ENCODE measurements at places on chromosomes 3 and 15.

GRCh38 chr3:184299488-184300377, 692 bp downstream of the PSMD2 start:
- peaks cover 47% of the 10 kb centered on the region for H3K36me3 ChIP-seq
- H3K4me3 ChIP-seq = peak overlapping the region; percentile 82
- DNase-seq = no peak
- H3K4me1 ChIP-seq = peaks cover 19% of the 10 kb centered on the region

- no peak for DNase-seq
- peaks cover 67% of the 10 kb centered on the region for H3K36me3 ChIP-seq
- H3K27ac ChIP-seq = no peak overlapping the region
- H3K4me1 ChIP-seq = peaks cover 23% of the 10 kb centered on the region
- H3K27me3 ChIP-seq = no peaks in the 10 kb centered on the region
Observed at GRCh38 chr3:9747267-9747666, 2.5 kb upstream of the OGG1 start.

DNA sequence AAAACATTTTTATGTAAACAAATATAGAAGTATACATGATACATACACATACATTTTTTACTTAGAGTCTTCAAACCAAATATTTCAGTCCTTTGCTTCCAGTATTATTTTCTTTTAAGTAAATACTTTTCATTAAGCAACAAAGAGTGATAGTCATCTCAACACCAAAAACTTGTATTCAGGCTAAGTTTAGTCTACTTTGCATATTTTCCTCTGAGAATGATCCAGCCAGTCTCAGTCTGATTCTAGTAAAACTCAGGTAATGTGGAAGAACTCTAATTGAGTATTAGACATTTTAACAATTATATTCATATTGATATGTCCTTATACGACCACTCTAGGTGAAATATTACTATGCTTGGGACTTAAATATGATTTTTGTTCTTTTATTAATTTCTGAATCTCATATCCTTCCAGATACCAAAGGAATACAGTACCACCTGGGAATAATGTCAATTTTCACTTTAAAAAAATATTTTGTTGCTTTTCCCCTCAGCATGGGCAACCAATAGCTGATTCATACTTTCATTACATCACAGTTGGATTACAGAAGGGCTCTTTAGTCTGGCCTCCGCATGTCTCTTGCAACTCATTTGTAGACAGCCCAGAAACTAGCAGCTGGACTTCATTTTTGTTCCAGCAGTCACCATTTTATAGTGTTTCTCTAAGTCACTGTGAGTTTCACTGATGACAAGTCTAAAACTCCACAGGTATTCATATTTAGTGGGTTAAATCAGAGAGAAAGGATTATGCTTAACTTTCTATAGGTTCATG, 390.4 kb downstream of the ZBTB20 start:
- DNase-seq = no peak
- no peaks in the 10 kb centered on the region for H3K36me3 ChIP-seq
- H3K27me3 ChIP-seq = no peaks in the 10 kb centered on the region

GRCh38 chr3:97689111-97689510, 75.4 kb upstream of the ARL6 start:
- H3K27me3 ChIP-seq = no peaks in the 10 kb centered on the region
- no peak overlapping the region for H3K4me3 ChIP-seq
- no peak overlapping the region for H3K27ac ChIP-seq

GRCh38 chr3:45993421-45994027, 2.1 kb downstream of the FYCO1 start:
- H3K4me1 ChIP-seq = peaks cover 47% of the 10 kb centered on the region
- DNase-seq = peak; percentile 20
- no peaks in the 10 kb centered on the region for H3K27me3 ChIP-seq
- no peaks in the 10 kb centered on the region for H3K36me3 ChIP-seq
- no peak overlapping the region for H3K4me3 ChIP-seq

DNA sequence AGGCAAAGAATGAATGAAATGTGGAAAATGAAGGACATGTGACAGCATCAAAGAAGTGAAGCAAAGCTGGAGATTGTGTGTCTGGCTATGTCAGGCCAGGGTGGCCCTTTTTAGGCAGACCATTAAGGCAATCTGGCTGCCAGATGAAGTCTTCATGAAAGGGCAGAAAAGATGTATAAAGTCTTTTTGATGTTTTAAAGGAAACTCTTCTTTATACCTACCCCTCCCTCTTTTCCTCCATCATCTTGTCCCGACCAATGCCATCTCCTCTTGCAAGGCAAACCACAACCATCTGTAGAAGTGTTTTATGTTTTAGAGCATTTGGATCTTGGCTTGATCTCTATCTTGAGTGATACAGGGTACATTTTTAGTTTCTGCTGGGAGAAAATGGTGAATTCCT, 259.2 kb downstream of the LSAMP start:
- H3K27me3 ChIP-seq = no peaks in the 10 kb centered on the region
- no peak overlapping the region for H3K4me3 ChIP-seq
- no peaks in the 10 kb centered on the region for H3K4me1 ChIP-seq
- no peaks in the 10 kb centered on the region for H3K36me3 ChIP-seq

GRCh38 chr3:39287216-39288164, 7.7 kb upstream of the CX3CR1 start:
- H3K4me3 ChIP-seq = no peak overlapping the region
- no peaks in the 10 kb centered on the region for H3K27me3 ChIP-seq
- DNase-seq = peak; percentile 31
- peaks cover 21% of the 10 kb centered on the region for H3K4me1 ChIP-seq
- no peak overlapping the region for H3K27ac ChIP-seq
- H3K36me3 ChIP-seq = no peaks in the 10 kb centered on the region

DNA sequence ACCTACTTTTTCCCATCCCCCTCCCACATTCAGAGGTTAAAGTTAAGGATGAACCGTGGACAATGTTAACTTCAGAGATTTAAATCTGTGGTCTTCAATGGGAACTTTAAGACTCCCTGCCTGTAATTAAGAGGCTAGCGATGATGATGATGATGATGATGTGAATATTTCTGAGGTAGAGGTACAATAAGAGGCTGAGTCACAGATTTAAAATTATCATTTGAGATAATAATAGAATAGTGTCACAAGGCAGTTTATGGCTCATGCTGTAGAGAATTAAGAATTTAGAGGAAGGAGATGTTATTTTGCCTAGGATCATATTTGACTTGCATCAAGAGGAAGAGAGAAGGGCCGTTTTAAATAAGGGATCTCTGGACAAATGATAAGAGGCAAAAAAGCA, 146.2 kb downstream of the BBX start:
- H3K27ac ChIP-seq = no peak overlapping the region
- no peak for DNase-seq
- H3K4me1 ChIP-seq = no peaks in the 10 kb centered on the region
- no peak overlapping the region for H3K4me3 ChIP-seq
- no peaks in the 10 kb centered on the region for H3K27me3 ChIP-seq

DNA sequence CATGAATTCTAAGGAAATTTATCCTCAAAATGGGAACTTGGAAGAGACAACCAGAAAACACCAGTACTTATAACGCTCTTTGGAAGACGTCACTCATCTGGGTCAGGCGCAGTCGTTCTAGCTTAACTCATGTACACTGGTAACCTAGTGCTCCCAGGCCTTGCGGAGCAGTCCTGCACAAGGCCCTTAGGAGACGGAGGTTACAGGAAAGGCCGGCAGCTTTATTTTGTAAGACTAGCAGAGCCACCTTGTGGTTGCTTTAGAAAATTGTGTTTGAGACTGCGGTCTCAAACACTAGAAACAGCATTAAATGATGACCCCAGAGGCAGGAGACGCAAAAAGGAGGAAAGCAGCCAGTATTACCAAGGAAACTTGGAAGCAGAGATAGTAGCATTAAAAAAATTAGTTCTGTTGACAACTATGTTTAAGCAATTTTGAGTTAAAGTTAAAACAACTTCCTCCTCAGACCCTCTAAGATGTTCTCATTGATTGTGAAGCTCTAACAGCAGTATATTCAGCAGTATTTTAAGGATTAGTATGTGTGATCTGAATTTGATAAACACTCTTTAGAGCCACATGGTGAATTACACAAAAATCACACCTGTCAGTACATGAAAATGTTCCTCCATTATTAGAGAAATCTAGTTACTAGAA, 141.9 kb upstream of the C2CD4B start:
- H3K27ac ChIP-seq = no peak overlapping the region
- DNase-seq = peak; percentile 2
- no peaks in the 10 kb centered on the region for H3K36me3 ChIP-seq
- no peaks in the 10 kb centered on the region for H3K4me1 ChIP-seq

- H3K4me3 ChIP-seq = peak overlapping the region; percentile 84
- DNase-seq = no peak
- H3K27ac ChIP-seq = peak overlapping the region; percentile 46
- H3K4me1 ChIP-seq = peaks cover 18% of the 10 kb centered on the region
Observed at GRCh38 chr15:82986442-82986780, 401 bp downstream of the RAMAC start.

DNA sequence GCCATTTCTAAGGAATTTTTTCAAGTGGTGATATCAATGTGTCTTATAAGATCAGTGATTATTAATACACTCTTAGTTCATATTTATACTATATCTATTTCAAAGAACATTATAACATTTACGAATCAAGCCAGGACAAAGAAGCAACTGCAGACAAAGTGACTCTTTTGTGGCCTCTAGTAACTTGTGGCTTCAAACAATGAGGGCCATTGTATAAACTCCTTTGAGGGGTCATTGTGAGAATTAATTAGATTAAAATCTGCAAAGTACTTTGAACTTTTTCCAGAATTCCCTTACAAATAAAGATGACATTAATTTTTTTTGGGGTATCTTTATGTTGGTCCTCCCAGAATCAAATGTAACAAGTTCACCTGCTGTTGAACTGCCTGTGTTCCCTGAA, 12.3 kb upstream of the SLC30A4 start:
- peaks cover 3% of the 10 kb centered on the region for H3K27me3 ChIP-seq
- DNase-seq = no peak

- H3K36me3 ChIP-seq = no peaks in the 10 kb centered on the region
- H3K27ac ChIP-seq = no peak overlapping the region
- DNase-seq = no peak
- no peaks in the 10 kb centered on the region for H3K4me1 ChIP-seq
- no peak overlapping the region for H3K4me3 ChIP-seq
Observed at GRCh38 chr3:126881861-126882260, 101.1 kb upstream of the PLXNA1 start.

GRCh38 chr3:104555728-104556127, 811.0 kb upstream of the ALCAM start:
- no peak overlapping the region for H3K4me3 ChIP-seq
- no peaks in the 10 kb centered on the region for H3K27me3 ChIP-seq
- no peaks in the 10 kb centered on the region for H3K36me3 ChIP-seq
- peaks cover 8% of the 10 kb centered on the region for H3K4me1 ChIP-seq
- no peak overlapping the region for H3K27ac ChIP-seq

GRCh38 chr15:79394231-79394630, 37.9 kb upstream of the MINAR1 start:
- H3K27me3 ChIP-seq = no peaks in the 10 kb centered on the region
- no peak for DNase-seq
- H3K27ac ChIP-seq = no peak overlapping the region
- H3K4me3 ChIP-seq = no peak overlapping the region
- H3K4me1 ChIP-seq = no peaks in the 10 kb centered on the region

DNA sequence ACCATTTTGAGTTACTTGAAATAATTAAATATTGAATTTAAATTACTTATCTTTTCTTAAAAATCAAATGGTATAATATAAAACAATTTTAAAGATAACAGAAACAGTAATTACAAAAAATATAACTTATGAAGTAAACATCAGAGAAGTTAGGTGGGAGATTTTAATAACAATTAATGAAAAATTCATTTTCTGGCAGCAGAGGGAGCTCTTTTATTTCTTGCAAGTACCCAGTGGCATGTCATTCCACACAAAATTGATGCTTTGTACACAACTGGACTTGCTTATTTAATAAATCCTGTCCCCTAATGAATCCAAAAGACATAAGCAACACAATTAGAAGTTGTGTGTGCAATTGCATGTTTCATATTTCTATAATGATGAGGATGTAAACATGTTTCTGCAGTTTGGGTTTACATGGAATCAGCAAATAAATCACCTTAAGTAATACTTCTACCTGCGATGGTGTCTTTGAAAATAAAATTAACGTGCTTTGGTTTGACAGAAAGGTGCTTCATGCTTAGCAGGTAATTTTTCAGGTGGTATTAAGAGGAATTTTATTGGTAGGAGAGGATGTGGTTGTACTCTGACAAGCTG, 861.3 kb downstream of the ZPLD1 start:
- no peaks in the 10 kb centered on the region for H3K27me3 ChIP-seq
- no peaks in the 10 kb centered on the region for H3K4me1 ChIP-seq
- H3K27ac ChIP-seq = no peak overlapping the region
- no peak overlapping the region for H3K4me3 ChIP-seq
- DNase-seq = no peak
- no peaks in the 10 kb centered on the region for H3K36me3 ChIP-seq

DNA sequence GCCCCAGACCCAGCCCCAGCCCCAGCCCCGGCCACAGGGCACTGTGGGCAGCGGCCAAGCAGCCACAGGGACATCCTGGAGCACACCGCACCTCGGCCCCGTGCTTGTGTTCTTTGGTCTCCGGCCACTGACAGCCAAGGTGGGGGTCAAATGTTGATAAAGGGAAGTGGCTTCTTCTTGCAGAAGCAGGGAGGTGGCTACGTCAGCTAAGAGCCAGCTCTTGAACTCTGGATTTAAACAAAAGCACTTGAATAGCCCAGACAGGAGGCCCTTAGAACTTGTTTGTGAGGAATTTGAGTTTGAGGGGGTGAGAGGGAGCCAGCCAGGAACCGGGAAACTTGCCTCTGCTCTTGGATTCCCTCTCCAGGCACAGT, 135.8 kb upstream of the ABHD17C start:
- H3K36me3 ChIP-seq = no peaks in the 10 kb centered on the region
- no peak for DNase-seq
- no peaks in the 10 kb centered on the region for H3K4me1 ChIP-seq
- no peak overlapping the region for H3K27ac ChIP-seq
- no peak overlapping the region for H3K4me3 ChIP-seq

- H3K27ac ChIP-seq = no peak overlapping the region
- no peak overlapping the region for H3K4me3 ChIP-seq
- H3K4me1 ChIP-seq = no peaks in the 10 kb centered on the region
- DNase-seq = no peak
Observed at GRCh38 chr3:35849963-35850362, 210.6 kb downstream of the ARPP21 start.

DNA sequence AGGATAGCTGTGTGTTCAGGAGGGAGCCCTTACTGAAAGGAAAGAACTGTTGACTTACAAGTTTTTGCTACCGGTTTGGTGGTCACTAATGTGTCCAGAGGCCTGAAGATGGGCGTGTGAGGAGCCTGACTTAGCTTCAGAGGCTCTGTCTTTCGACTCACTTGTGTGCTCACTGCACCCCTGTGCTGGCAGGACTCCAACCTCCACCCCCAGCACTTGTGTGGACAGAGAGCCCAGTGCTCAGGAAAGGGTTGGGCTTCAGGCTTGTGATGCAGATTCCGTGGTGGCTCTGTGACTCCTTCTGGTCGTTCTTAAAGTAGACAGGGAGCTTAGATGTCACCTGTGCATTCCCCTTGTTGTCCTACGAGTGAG, 100.9 kb downstream of the PGPEP1L start:
- peaks cover 58% of the 10 kb centered on the region for H3K36me3 ChIP-seq
- no peak overlapping the region for H3K4me3 ChIP-seq
- H3K4me1 ChIP-seq = peaks cover 4% of the 10 kb centered on the region
- H3K27me3 ChIP-seq = no peaks in the 10 kb centered on the region
- DNase-seq = no peak
